DMS53 (cell line): ENCODE measurements at places on chromosomes 7 and 10.

DNA sequence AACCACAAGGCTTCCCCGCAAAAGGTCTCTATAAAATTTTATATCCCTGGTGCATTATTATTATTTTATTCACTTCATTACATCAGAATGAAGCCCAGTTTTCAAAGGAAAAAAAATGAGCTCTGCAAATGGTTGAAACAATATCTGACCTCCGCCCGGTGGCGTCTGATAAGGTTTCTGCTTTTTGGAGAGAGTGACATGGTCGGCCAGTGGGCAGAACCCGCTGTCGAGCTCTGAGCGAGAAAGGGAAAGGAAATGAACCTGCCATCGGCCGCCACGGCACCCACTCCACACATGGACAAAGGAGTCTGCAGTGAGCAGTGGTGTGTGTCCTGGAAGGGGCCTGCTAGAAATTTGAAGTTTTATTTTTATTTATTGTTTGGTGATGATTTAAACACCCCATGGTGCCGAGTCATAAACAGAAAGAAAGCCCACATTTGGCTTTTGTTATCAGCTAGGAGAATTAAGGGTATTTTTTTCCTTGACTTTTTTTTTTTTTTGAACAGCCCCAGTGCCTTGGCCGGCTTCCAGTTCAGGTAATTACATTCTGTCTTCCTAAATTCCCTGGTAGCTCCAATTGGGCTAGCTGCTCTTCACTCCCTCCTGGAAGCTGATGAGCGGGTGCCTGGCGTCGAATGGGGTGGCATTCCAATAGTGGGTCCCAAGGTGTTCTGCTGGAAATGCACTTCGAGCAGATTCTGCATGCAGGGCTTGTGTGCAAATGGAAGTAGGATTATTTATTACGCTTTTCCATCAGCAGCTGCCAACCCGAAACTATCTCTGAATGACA lies 149.4 kb upstream of the MKI67 start:
- no peak for DNase-seq

- no peak for DNase-seq
Measured at GRCh38 chr10:113052076-113052830, 102.2 kb downstream of the TCF7L2 start.

- no peak for DNase-seq
Measured at GRCh38 chr10:52665821-52666220, 106.8 kb downstream of the MBL2 start.

GRCh38 chr10:56329961-56330360 lies 31.1 kb downstream of the ZWINT start:
- no peak for DNase-seq

DNA sequence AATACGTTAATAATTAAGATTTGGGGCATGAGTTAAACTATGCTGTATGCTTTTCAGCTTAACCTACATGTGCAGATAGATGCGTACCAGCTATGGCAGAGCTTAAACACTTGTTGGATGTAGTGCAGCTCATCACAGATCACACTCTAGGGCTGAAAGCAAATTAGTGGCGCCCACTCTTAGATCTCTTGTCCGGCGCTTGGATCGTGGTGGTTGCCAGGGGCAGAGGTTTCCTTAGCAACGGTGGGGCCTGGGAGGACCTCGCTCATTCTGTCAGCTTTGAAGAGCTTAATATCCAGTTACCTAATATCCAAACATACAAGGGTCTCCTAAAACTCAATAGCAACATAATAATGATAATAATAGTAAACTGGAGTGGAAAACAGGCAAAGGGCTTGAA lies 548.2 kb upstream of the PFKP start:
- no peak for DNase-seq

DNA sequence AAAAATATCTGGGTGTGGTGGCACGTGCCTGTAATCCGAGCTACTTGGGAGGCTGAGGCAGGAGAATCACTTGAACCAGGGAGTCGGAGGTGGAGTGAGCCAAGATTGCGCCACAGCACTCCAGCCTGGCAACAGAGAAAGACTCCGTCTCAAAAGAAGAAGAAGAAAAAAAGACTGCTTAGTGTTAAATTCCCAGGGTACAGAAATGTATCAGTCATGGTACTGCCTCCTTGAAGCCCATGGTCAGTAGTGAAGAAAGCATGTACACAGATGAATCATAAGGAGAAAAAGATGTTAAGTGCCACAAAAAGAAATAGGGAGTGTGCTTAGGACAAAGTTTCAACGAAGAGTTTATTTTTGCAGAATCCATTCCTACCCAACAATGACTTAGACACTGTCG lies 62.5 kb upstream of the KMT2E start:
- DNase-seq: no peak

DNA sequence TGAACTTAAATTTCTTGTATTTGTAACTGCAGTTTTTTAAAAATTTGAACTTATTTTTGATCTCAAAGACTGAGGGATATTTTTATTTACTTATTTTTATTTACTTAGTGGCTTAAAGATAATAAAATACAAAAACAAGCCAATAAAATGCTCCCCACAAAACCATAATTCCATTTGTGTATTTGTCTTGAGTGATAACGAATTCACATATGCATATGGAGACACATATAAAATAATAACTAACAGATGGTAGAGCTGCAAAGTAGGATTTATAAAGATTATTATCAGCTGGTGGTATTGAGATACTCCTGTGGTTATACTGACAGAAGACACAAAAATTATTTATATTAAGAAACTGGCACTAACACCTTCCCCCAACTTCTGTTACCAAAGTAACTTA lies 90.2 kb upstream of the RPA3 start:
- peak; percentile 38 for DNase-seq

- peak; percentile 56 for DNase-seq
Measured at GRCh38 chr7:52168085-52168484, 851.5 kb upstream of the COBL start.

DNA sequence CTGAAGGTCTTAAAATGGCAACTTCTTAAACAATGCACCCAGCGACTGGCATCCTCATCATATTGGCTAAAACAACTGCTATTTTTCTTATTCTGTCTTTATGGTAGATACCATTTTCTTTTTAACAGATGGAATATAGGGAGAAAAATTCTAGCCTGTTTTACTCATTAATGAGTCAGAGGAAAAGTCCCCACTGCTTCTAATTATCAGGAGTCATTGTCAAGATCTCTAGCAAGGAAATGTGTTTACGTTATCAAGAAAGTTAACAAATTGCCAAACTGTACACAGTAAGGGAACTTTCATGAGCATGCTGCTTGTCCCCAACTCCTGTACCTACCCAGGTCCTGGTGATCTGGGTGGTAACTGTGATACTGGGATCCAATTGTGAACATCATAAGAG lies 117.7 kb upstream of the KIAA1217 start:
- DNase-seq: no peak

DNA sequence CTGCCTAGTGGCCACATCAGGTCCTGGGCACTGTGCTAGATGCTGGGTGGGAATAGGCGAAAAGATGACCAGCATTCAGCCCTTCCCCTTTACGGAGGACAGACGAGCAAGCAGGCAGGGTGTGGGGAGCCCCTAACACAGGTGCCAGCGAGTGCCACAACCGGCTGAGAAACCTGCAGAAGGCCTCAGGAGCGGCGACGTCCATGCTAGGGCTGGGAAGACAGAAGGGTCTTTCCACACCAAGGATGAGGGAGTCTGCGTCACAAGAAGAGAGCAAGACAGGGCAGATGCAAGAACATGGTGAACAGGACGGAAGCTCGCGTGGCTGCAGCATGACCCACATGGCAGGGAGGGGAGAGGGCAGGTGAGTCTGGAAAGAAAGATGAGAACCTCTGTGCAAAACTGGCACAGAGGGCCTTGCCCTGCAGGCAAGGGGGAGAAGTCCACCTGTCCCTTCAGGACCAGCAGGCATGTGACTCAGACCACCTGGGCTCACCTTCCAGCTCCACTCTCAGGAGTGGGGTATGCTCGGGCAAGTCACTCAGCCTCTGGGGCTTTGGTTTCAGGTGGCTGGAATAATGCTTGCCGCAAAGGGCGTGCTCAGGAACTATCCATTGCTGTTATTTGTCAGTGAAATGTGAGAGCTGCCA lies 36.6 kb downstream of the KCNH2 start:
- DNase-seq: no peak

GRCh38 chr7:64619705-64620104 lies 46.2 kb upstream of the ZNF107 start:
- peak; percentile 44 for DNase-seq

DNA sequence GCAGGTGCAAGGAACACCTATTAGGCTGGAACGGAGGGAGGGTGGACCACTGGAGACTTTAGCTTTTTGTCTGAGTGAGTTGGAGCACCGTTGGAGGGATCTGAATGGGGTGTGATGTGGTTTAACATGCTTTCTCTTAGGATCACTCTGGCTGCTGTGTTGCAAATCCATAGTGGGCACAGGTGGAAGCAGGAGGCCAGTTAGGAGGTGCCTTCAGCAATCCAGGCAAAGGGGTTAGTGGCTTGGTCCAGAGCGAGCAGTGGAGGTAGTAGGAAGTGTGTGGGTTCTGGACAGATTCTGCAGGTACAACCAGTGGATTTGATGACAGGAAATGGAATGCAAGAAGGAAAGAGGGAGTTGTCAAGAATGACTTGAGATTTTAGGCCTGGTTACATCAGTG lies 95.0 kb downstream of the MMRN2 start:
- peak; percentile 21 for DNase-seq
